Mesenchymal stem cell (in vitro differentiated cells and primary cell): ENCODE measurements at places on chromosomes 3 and 15.

- DNase-seq: peak; percentile 26
These were observed 20.7 kb downstream of the TBC1D2B start for GRCh38 chr15:78056714-78057269.

GRCh38 chr3:74423867-74424266 is 190.6 kb downstream of the CNTN3 start:
- DNase-seq: no peak

DNA sequence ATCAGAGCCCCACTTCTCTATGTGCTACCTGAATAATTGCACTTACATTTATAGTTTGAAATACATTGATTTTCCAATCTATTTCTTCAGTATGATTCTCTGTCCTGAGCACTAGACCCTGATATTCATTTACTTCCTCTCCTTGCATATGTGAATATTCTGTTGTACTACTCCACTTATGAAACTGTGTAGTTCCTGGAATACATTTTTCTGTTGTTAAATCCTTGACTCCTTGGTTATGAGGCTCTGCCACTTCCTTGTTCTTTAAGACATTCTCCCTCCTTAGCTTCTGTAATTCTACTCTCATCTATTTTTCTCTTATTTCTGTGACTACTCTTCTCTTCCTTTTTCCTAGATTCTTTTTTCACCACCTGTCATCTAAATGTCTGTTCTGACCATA is 12.9 kb upstream of the MGA start:
- no peak for DNase-seq

- no peak for DNase-seq
These were observed 951.6 kb downstream of the DIPK2A start for GRCh38 chr3:144923046-144923775.

GRCh38 chr3:43817825-43818224 is 127.1 kb downstream of the ABHD5 start:
- DNase-seq: no peak

DNA sequence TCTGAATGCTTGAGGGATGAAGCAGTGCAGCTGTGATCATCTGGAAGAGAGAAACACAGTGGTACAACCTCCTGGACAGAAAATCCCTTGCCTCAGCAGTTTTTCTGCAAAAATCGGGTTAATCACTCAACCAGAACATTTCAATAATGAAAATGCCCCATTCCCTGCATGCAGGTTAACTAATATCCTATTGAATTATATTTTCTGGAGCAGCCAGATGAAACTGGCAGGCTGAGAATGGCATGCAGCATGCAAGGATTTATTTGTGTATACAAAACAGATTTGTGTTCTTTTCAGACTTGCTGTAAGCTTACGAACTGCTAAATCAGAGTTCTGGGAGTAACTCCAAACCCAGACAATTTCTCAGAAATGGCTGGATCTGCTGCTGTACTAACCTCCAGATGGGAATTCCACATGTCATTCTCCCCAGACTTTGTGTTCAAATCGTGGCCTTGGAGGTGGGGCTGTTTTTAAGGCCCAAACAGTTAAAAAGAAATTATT is 39.1 kb downstream of the SLC9A9 start:
- no peak for DNase-seq

GRCh38 chr3:54240-54639 is 142.3 kb upstream of the CHL1 start:
- DNase-seq: no peak

DNA sequence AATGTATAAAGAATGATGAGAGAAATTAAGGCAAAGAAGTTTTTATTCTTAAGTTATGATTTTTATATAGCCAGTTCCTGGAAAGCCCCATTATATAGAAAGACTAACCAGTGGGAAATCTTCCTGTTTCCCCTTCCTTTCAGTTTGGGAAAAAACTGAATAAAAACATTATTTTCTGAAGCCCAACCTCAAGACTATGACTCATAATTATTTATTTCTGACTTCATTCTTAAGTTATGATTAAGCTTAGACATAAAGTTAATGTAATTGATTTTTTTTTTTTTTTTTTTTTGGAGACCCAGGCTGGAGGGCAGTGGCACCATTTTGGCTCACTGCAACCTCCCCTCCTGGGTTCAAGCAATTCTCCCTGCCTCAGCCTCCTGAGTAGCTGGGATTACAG is 55.8 kb downstream of the TRPC1 start:
- no peak for DNase-seq

GRCh38 chr3:177936721-177937120 is 599.5 kb upstream of the KCNMB2 start:
- DNase-seq: no peak

DNA sequence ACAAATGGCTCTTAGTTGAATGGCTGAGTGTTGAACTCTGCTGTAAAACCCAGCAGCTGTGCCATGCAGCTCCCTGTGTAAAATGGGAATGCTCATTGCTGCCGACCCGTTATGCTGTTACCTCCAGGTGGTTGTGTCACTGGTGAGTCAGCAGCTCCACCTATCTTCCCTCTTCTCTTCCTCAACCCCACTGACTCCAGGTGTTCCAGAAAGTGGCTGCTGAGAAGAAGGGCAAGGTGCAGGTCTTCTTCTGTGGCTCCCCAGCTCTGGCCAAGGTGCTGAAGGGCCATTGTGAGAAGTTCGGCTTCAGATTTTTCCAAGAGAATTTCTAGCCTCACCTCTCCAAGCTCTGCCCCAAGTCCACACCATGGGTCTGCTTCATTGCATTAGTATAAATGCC is 41.9 kb downstream of the NOX5 start:
- DNase-seq: no peak

DNA sequence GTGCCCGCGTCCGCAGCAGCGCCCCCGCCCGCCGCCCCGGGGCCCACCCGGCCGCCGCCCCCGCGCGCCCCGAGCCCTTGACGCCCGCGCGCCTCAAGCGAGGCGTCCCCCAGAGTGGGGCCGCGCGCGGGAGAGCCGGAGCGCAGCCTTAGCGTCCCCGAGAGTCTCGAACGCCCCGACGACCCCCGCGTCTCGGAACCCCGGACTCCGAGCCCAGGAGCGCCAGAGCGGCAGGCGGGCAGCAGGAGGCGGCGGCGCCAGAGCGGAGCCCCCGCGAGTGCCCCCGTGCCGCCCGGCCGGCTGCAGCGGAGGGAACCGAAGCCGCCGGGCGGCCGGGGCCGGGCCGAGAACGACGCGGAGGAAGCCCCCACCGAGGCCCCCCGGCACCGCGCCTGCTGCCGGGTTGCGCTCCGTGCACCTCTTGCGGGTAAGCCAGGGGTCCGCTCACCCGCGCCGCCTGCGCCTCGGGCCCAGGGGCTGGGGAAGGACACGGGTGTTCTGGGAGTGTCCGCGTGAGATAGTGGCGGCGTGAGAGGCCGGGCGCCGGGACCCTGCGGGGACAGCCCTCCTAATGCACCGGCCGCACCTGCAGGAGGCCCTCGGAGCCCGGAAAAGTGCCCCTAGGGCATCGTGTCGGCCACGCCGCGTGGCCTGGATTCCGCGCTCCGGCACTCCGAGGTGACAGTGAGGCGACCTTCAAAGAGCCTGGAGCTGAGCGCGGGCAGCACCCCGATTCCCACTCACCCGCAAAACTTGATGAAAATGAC is 52.0 kb upstream of the ULK4 start:
- no peak for DNase-seq

DNA sequence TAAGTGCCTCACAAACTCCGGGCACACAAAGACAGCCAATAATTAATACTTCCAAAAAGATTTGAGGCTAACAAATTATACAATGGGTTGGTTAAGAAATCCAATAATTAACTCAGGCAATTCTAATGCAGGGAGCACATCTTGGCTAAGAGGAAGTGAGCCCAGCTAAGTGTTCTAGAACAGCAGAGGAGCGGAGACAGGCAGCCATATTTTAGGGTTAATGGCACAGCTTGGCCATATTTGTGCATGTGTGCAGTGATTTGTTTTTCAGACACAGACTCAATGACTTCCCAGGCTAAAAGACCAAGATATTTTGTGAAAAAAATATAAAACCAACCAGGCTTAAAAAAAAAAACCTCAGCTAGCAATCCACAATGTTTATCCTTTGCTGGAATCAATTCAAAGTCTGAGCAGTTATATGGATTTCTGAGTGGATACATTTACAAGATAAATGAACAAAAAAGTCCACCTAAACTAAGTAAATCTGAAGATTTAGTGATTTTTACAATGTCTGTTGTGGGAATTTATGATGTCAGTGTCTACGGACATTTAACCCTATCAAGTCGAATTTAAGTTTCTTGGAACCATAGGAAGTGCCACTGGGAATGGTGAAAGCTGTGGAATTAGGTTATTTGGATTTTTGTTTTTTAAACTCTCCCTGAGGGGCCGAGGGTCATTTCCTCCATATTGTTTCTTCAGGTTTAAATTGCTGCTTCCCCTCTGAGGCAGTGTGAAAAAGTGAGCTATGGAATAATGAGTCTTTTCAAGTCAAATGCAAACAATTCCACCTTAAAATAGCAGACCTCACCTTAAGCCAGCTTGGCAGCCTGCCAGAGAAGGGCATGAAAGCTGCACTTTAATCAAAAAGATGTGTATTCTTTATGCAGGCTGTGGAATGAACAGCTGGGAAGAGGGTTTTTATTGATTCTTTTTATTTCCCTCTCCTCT is 413.7 kb upstream of the TBL1XR1 start:
- no peak for DNase-seq

DNA sequence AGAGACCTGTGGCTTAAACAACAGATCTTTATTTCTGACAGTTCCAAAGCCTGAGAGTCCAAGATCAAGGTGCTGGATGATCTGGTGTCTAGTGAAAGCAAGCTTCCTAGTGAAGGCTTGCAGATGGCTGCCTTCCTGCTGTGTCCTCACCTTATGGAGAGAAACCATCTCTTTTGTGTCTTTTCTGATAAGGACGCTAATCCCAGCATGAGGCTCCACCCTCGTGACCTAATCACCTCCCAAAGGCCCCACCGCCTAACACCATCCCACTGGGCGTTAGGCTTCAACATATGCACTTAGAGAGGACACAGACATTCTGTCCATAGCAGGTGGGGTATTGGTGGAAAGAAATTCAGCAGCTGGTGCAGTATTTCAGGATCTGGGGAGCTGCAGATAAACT is 19.8 kb upstream of the LYSMD4 start:
- no peak for DNase-seq

- peak; percentile 63 for DNase-seq
These were observed 5.5 kb upstream of the CD200 start for GRCh38 chr3:112327371-112327951.

DNA sequence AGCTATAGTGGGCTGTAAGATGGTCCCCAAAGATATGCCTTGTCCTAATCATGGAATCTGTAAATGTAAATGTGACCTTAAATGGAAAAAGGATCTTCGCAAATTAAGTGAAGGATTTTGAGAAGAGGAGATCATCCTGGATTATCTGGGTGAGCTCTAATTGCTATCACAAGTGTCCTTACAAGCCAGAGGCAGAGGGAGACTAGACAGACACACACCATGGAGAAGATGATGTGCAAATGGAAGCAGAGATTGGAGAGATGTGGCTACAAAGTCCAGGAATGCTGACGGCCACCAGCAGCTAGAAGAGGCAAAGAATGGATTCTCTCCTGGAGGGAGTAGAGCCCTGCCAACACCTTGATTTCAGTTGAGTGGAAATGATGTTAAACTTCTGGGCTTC is 102.3 kb upstream of the PROK2 start:
- DNase-seq: no peak

DNA sequence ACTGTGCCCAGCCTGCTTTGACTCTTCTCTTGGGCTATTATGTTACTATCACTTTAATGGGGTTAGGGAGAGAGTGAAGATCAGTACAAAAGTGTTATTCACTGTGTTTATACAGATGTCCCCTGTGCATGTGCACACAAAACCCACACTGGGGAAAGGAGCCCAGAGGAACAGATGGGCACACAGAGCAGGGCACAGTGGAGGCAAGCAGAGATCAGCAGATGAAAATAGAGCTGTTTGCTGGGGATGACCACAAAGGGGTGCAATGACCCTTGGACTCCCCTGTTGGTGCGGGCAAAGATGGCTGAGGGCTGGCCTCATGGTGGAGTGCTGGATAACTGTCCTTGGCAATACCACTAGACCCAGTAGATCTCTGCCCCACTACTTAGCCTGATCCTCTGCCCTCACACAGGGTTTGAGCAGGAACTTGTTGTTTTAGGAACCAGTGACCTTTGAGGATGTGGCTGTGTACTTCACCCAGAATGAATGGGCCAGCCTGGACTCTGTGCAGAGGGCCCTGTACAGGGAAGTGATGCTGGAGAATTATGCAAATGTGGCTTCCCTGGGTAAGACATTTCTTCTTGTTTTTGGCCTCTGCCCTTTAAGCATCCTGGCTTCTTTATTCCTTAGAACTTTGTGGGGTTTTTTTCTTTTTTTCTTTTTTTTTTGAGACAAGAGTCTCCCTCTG is 5.3 kb downstream of the ZNF620 start:
- DNase-seq: no peak

GRCh38 chr15:72047020-72047419 is 70.9 kb downstream of the MYO9A start:
- no peak for DNase-seq

GRCh38 chr15:34258151-34258550 is 33.3 kb downstream of the EMC4 start:
- no peak for DNase-seq

DNA sequence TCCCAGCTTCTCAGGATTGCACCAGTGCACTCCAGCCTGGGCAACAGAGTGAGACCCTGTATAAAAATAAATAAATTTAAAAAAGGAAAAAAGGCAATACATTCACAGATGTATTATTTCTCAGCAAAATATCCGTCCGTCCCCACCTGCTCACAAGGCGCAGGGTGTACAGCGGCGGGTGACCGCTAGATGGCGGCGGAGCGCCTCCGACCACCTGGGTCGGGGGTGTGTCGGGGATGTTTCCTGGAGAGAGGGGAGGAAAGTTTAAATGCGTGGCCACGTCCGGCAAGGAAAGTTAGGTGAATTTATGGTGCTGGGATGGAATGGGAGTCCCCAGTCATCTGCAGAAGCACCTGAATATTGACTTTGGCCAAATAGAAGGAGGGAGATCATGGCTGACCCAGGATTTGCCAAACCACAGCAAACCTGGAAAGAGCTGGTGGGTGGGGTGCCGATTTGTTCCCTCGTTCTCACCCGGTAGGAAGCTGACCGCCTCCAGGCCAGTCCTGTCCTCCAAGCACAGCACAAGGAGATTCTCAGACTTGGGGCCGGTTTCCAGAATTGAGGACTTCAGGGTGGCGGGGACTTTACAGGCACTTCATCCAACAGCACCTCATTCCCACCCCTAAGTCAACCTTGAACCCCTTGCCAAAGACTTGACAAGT is 88.3 kb downstream of the TMEM266 start:
- peak; percentile 34 for DNase-seq

DNA sequence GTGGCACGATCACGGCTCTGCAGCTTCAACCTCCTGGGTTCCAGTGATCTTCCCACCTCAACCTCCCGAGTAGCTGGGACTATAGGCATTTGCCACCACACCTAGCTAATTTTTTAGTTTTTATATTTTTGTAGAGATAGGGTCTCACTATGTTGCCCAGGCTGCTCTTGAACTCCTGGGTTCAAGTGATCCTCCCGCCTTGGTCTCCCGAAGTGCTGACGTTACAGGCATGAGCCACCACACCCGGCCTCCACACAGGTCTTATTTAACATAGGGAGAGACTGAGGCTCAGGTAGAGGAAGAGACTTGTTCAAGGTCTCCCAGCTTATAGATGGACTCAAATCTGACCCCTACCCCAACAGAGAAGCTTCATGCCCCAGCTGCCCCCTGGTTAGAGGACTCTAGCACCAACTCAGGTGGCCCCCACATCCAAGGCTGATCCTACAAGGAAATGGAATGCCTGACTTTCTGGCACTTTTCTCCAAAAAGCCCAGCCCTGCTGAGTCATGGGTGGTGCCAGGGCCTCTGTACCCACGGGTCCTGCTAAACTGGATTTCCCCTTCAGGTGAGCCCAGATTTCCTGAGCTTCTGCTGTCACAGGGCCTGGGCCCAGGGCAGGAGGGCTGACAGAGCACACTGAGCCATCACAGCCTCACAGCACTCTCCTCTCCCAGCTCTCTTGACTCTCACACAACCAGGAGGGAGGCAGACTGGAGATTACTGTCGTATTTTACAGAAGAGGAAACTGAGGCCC is 5.6 kb downstream of the TMEM40 start:
- no peak for DNase-seq
